Osteoblast (primary cell): ENCODE measurements at places on chromosomes 3 and 15. TPM values are rescaled to one million over a fixed set of nuclear protein-coding genes. Genes with fewer than 3 reads are reported as not detected.

DNA sequence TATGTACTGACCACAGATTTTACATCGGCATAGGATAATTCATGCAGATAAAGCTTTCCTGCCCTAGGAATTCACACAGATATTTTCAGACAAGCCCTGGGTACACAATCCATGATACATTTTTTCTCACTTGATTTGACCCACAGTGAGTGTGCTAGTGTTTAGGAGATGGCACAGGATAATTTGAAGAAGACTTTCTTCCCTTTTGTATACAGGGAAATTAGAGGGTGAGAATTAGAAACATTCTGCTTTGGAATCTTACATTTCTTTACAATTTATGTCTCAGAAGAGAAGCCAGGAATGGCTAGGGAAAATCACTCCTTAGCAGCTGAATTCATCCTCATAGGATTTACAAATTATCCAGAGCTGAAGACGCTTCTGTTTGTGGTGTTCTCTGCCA, at the start of gene OR5K4:
TSS of gene OR5K4 (plus strand) at position 301 of the 400 bp plus-strand sequence. CDS start at position 301, 0 bp downstream.
- no peaks in the 10 kb centered on the region for H3K27me3 ChIP-seq
- no peak within 1 kb of the TSS for H3K4me3 ChIP-seq

- H3K36me3 ChIP-seq, result no peaks in the 10 kb centered on the region
- DNase-seq, result no peak
- H3K4me3 ChIP-seq, result no peak overlapping the region
- H3K27ac ChIP-seq, result no peak overlapping the region
- peaks cover 9% of the 10 kb centered on the region for H3K27me3 ChIP-seq
These were observed 16.8 kb downstream of the CGNL1 start for GRCh38 chr15:57393061-57393460.

IGSF11 gene
- under 0.01 and 0.36 TPM in 2 replicates for total RNA-seq

DNA sequence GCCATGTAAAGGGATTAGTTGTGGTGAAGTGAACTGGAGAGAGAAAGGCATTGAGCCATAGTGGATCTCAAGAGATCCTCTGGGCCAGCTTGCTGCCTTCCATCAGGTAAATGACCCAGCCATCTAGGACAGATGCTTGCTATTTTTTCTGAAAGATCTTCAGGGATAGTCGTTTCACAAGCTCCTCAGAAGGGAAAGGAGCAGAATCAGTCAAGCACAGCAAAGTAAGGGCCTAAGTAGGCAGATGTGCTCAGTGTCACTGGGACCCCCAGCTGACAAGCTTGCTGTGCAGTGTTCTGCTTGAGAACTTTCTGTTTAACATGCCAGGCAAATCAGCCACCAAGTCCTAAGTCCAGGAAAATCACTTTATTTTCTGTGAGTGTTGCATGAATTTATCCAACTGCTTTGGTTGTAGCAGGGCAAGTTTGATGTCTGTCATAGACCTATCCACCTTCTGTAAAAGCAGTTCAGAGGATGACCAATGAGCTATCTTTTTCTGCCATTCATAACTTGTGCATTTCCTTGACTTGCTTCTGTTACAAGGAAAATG, 319.8 kb downstream of the IL5RA start:
- H3K4me1 ChIP-seq, result no peaks in the 10 kb centered on the region
- DNase-seq, result no peak
- H3K27me3 ChIP-seq, result no peaks in the 10 kb centered on the region
- H3K4me3 ChIP-seq, result no peak overlapping the region
- no peaks in the 10 kb centered on the region for H3K36me3 ChIP-seq

- H3K27me3 ChIP-seq, result no peaks in the 10 kb centered on the region
- H3K36me3 ChIP-seq, result no peaks in the 10 kb centered on the region
- H3K4me1 ChIP-seq, result no peaks in the 10 kb centered on the region
These were observed 149.4 kb downstream of the ADAMTS17 start for GRCh38 chr15:100192097-100193080.

GRCh38 chr3:194223951-194224350, 88.0 kb downstream of the HES1 start:
- H3K27ac ChIP-seq, result no peak overlapping the region
- H3K36me3 ChIP-seq, result no peaks in the 10 kb centered on the region

SLC12A8 gene
- total RNA-seq, result 33.0 and 36.2 TPM in 2 replicates

GRCh38 chr3:101941318-101942040, 92.2 kb downstream of the NFKBIZ start:
- no peak overlapping the region for H3K4me3 ChIP-seq
- no peaks in the 10 kb centered on the region for H3K36me3 ChIP-seq
- H3K27me3 ChIP-seq, result no peaks in the 10 kb centered on the region
- peaks cover 53% of the 10 kb centered on the region for H3K4me1 ChIP-seq

GRCh38 chr3:72904163-72904562, 16.3 kb downstream of the GXYLT2 start:
- H3K36me3 ChIP-seq, result no peaks in the 10 kb centered on the region
- no peaks in the 10 kb centered on the region for H3K27me3 ChIP-seq
- DNase-seq, result no peak
- peaks cover 21% of the 10 kb centered on the region for H3K4me1 ChIP-seq
- H3K4me3 ChIP-seq, result no peak overlapping the region

DNA sequence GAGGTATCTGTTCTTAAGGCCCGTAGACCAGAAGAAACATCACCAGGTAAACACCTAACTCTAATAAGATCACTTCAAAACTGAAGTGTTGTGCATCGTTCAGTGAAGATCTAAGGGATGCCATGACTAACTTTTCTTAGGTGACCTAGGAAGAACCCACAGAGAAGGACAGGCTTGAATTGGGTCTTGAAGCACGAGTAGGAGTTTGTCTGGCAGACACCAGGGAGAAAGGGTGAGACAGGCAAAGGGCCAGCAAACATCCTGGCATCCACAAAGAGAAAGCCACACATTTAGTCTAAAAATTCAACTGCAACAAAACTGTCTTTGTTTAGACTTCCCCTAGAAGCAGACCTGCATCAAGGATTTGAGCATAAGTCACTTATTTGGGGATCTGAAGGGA, 15.5 kb upstream of the CMTM8 start:
- no peak overlapping the region for H3K27ac ChIP-seq
- no peaks in the 10 kb centered on the region for H3K36me3 ChIP-seq
- no peak overlapping the region for H3K4me3 ChIP-seq
- H3K27me3 ChIP-seq, result no peaks in the 10 kb centered on the region
- peaks cover 15% of the 10 kb centered on the region for H3K4me1 ChIP-seq

- no peak for DNase-seq
- H3K27me3 ChIP-seq, result no peaks in the 10 kb centered on the region
- H3K4me1 ChIP-seq, result no peaks in the 10 kb centered on the region
These were observed 103.2 kb upstream of the ST8SIA2 start for GRCh38 chr15:92290359-92290992.

ZNF710 gene
- 10.3 and 10.9 TPM in 2 replicates for total RNA-seq

GRCh38 chr3:195908694-195909581, 587 bp upstream of the TNK2 start:
- H3K36me3 ChIP-seq, result no peaks in the 10 kb centered on the region
- peaks cover 26% of the 10 kb centered on the region for H3K4me1 ChIP-seq
- no peak overlapping the region for H3K27ac ChIP-seq

GRCh38 chr3:138890555-138891187, 55.9 kb upstream of the PIK3CB start:
- H3K27ac ChIP-seq, result no peak overlapping the region
- no peak overlapping the region for H3K4me3 ChIP-seq
- no peak for DNase-seq
- H3K36me3 ChIP-seq, result no peaks in the 10 kb centered on the region

- H3K36me3 ChIP-seq, result no peaks in the 10 kb centered on the region
- peaks cover 49% of the 10 kb centered on the region for H3K27me3 ChIP-seq
- peak; percentile 3 for DNase-seq
- H3K4me1 ChIP-seq, result no peaks in the 10 kb centered on the region
These were observed 31.7 kb downstream of the ATP2B2 start for GRCh38 chr3:10473581-10474274.

DNA sequence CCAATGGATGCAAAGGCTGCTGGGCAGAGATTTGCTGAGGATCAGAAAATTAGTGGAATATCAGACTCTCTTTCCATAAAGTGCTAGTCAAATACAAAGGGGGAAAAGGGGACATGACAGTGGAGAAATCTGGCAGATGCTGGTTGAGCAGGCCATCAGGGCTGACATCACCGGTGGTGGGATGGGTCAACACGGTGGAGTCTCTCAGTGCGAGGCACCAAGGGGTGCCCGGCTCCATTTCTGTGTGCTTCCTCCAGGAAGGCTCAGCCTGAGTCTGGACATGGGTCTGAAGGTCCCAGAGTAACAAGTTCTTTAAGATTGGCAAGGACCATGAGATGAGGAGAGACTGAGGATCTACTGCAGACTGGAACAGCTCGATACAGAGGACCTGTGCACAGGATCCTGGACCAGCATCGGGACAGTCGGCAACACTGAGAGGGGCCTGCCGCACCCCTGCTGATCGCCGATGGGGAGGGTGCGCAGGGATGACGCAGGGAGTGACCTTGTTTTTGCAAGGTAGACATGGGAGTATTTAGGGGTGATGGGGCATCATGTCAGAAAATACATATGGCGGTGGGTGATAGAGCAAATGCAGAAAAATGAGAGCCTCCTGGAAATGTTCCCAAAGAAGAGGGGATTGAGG, 92.7 kb downstream of the SEC22A start:
- H3K36me3 ChIP-seq, result no peaks in the 10 kb centered on the region
- no peaks in the 10 kb centered on the region for H3K4me1 ChIP-seq
- no peak for DNase-seq
- H3K4me3 ChIP-seq, result no peak overlapping the region
- H3K27me3 ChIP-seq, result peaks cover 14% of the 10 kb centered on the region
- H3K27ac ChIP-seq, result no peak overlapping the region

DNA sequence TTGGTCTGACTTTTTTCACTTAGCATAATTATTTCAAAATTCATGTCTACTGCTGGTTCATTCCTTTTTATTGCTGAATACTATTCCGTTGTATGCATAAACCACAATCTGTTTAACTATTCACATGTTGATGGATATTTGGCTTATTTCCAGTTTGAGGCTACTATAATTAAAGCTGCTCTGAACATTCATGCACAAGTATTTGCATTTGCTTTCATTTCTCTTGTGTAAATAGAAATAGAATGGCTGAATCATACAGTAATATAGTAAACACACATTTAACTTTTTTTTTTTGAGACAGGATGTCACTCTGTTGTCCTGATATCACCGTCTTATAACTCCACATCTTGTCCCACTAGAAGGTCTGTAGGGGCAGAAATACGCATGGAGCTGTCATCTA, 57.3 kb downstream of the NMNAT3 start:
- no peaks in the 10 kb centered on the region for H3K4me1 ChIP-seq
- H3K27ac ChIP-seq, result no peak overlapping the region
- no peak for DNase-seq
- no peaks in the 10 kb centered on the region for H3K27me3 ChIP-seq

RNU5B-1 gene
- total RNA-seq, result not detected in 2 replicates

- no peak overlapping the region for H3K4me3 ChIP-seq
- no peaks in the 10 kb centered on the region for H3K4me1 ChIP-seq
- H3K27me3 ChIP-seq, result peaks cover 92% of the 10 kb centered on the region
- peak; percentile 66 for DNase-seq
- no peak overlapping the region for H3K27ac ChIP-seq
These were observed 13.7 kb downstream of the ZIC1 start for GRCh38 chr3:147422601-147423536.

DNA sequence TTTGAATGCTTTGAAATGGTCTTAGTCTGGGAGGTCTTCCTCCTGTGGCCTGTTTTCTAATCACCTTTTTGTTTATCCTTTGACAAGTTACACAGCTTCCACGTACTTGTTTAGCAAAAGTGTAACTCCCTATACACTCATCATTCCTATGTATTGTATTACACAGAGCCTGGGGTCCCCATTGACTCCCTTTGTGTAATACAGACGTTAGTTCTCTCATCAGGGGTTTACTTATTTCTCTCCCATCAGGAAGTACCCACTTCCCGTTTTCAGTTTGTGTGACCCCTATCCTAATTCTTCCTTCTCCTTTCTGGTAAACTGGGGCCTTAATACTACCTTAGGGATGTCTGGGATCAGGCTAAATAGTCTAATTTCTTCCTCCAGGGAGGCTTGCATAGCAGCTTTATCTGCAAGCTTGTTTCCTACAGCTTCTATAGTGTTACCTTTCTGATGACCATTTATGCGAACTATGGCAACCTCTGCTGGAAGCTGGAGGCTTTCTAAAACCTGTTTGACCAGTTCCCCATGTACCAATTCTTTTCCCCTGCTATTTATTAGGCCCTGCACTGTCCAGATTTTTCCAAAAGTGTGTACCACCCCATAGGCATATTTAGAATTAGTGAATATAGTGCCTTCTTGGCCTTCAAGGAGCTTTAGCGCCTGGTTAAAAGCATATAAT, 22.4 kb downstream of the ARL8B start:
- no peaks in the 10 kb centered on the region for H3K27me3 ChIP-seq
- peaks cover 4% of the 10 kb centered on the region for H3K36me3 ChIP-seq
- H3K4me1 ChIP-seq, result peaks cover 5% of the 10 kb centered on the region
- no peak overlapping the region for H3K4me3 ChIP-seq
- DNase-seq, result no peak

GRCh38 chr3:59235634-59236012, 185.8 kb upstream of the CFAP20DC start:
- no peaks in the 10 kb centered on the region for H3K36me3 ChIP-seq
- H3K4me3 ChIP-seq, result no peak overlapping the region
- H3K4me1 ChIP-seq, result peaks cover 5% of the 10 kb centered on the region
- no peak overlapping the region for H3K27ac ChIP-seq

ADAMTS7 gene
- 32.4 and 34.0 TPM in 2 replicates for total RNA-seq

HIGD2B gene
- under 0.01 TPM in 1 of 2 replicates, not detected in the other for total RNA-seq

DNA sequence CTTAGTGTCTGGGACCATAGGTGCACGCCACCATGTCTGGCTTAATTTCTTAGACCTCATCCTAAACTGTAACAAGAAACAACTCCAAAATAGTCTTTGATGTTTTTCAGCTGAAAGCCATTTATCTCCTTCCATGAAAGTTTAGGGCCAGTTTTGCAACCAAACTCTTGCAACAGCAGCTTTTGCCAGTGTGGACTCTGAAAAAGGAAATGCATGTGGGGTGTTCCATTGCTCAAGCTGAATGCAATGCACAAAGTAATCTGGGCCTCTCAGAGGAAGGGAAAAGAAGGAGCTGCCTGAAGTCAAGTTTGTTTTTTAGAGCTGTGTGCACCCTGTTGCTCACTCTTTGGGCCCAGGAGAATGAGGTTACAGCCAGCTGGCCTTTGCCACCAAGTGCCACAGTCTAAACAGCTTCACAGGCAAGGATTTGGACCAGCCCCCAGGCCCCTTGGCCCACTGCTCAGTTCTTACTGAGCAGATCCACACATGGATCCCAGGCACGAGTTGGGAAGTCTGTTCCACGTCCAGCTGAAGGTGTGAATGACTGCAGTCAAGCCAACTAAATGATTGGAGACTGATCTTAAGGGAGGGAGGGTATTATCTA, 212.3 kb upstream of the LRRFIP2 start:
- H3K4me3 ChIP-seq, result no peak overlapping the region
- H3K27ac ChIP-seq, result no peak overlapping the region
- H3K36me3 ChIP-seq, result peaks cover 41% of the 10 kb centered on the region
- no peaks in the 10 kb centered on the region for H3K4me1 ChIP-seq

DNA sequence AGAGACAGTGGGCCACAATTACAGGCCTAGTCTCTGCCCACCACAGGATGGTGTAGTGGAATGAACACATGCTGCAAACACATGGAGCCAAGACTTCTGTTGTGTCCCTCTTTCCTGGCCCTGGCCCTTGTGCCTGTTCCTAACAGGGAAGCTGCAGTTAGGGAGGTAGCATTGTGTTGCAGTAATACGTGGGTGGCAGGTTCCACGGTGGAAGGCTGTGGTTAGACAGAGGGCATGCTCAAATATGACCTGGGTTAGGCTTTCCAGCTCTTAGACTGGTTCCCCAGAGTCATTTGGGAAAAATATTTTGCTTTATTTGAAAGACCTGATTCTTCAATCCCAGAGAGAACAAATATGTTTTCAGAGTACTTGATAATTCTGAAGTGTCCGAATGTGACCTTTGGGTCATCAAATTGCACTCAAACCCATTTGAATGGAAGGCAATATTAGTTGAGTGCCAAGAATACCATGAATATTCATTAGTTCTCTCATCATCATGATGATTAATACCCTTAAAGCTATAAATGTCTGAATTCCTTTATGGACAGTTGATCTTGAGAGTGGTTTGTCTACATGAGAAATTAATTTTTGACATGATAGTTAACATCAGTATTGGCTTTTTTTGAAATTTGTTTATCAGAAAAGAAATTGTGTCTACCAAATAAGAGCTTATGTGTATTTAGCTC, 28.5 kb downstream of the PLAAT1 start:
- no peaks in the 10 kb centered on the region for H3K4me1 ChIP-seq
- DNase-seq, result no peak
- no peak overlapping the region for H3K27ac ChIP-seq
- no peaks in the 10 kb centered on the region for H3K36me3 ChIP-seq
